ENCODE measurements at places on chromosomes 2 and 18.
A peak's percentile ranks its signal among the peaks of the same experiment; 100 is the strongest.

DNA sequence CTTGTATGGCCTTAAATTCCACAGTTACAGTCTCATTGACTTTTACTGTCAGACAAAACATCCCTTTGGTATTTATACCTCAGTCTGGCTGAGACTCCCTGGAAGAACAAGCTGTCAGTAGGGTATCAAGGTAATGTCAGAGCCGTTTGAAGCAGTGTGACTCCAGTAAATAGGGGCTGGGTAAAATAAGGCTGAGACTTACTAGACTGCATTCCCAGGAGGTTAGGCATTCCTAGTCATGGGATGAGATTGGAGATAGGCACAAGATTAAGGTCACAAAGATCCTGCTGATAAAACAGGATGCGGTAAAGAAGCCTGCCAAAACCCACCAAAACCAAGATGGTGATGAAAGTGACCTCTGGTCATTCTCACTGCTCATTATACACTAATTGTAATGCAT lies 219.5 kb upstream of the SKOR2 start:
- DNase-seq = no peak

GRCh38 chr2:156331572-156332283 lies 793 bp downstream of the NR4A2 start:
- DNase-seq = peak; percentile 92

GRCh38 chr2:205054789-205055188 lies 509.5 kb downstream of the PARD3B start:
- no peak for DNase-seq

- peak; percentile 90 for DNase-seq
Observed at GRCh38 chr2:230068651-230069055, at the start of gene SLC16A14. SLC16A14 (minus strand) TSS chr2:230068924; CDS start chr2:230059352, 9,572 bp downstream.

DNA sequence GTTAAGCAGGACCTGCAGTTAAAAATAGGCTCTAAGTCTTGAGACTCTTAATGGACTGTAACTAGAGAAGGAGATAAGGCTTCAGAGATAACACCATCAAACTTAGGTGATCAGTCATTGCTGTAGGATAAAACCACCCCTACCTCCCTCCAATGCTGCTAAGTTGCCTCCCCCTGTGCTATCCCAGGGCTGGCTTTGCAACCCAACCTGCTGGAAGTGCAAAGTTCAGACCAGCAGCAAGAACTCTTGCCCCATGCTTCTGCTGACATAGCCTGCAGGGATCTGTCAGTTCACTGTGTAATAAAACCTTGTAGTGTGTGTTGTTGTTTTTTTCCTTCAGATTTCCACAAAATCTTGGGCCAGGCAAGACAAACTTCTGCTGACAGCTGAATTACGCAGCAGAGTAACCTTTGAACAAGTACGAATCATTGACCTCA lies 57.4 kb upstream of the EPB41L3 start:
- DNase-seq = peak; percentile 20

DNA sequence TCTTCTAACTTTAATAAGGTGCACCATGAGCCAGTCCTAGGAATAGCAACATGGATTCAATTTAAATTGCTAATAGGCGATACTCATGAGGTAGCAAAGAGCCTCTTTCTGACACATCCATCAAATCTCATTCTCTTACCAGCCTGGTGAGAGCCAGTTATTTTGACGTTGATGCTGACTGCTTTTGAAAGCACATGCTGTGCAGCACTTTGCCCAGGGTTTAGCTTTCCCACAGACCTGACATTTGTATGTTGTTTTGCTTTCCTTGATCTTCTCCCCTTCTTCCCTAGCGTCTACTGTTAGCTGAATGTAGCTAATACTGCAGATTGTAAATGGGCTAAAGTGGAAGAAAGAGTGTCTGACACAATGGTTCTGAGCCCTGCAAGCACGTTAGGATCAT lies 101.1 kb upstream of the CCDC85A start:
- no peak for DNase-seq

DNA sequence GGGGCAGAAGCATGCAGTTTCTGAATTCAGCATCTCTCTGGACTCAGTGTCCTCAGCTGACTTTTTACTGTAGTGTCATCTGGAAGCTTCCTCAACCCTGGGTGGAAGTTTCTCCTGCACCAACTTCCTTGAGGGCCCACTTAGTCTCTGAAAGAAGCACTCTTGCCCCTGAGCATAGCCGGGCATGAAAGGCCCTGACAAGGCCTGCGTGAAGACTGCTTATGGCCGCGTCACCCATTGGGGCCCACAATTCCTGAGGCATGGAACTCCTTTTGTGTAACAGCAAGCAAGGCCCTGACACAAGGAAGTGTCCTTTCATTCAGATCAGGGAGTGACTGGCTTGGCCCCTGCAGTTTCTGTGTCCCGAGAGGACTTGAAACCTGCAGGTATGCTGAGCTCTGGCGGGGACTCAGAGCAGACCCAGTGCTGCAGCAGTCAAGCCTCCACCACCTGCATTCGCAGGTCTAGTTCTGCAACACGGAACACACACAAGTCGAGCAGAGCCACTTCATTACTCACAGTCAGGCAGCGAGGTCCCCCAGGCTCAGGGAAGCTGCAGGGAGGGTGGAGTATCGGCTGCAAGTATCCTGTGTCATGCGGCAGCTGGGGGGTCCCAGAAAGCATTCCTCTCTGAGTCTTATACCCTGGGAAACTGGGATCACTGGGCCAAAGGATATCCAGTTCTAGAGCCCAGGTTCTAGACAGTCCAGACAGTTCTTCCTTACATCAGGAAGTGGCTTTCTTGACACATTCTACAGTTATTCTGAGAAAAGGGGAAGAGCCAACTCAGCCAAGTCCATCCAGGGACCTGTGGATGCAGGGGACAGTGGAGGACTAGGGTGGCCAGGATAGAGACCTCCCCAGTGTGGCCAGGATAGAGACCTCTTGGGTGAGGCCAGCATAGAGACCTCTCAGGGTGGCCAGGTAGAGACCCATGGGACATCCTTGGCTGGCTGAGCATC lies 35.6 kb upstream of the PRLH start:
- no peak for DNase-seq

DNA sequence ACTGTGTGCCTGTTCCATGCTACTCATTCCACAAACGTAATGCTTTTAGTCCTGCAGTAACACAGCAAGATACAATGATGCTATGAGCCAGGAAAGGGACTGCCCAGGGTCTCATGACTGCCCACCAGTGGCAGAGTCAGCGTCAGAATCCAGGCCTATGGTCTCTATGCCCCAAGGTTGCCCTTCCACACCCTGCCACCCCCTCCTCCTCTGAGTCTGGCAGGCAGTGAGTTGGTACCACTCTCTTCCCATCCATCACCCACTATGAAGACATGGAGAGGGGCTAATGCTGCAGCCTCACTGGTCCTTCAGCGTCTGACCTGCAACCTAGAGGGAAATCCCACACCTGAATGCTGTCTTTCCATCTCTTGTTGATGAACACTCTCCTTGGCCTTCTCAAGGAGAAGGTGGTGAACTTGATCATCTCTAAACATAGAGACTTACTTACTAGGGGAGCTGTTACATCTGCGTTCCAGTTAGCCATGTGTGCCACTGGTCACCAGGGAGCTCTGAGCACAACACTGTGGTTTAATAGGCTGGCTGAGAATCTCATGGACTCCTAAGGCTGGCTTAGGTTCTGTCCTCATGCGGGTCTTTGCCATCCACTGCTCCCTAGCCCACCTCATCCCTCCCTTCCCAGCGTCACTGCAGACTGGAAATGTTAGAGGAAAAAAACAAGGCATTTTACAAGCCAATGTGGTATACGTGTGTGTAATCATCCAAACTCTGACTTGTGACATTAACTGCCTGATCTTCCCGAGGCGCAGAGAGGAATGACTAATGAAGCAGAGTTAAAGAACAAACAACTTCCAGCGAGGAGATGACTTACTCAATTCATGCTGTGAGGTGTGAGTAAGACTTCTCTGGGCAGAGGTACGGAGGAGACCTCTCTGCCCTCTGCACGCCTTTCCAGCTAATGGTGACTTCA lies 28.8 kb downstream of the STEAP3 start:
- DNase-seq = no peak

DNA sequence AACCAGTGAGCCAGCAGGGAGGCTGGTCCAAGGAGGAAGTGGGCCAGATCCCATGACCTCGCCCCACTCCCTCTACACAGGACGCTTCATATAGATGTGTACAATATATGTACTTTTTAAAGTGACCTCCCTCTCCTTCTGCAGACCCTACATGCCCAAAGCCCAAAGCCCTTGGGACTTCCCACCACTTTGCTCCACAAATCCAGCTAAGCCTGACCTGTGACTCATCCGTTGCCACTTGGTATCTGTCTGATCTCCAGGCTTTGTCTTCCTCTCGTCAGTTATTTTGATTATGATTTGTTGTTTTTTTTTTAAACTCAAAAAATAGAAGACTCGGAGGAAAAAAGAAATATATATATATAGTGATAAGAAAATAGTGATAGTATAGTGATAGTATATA lies 470.8 kb downstream of the KCNJ3 start:
- no peak for DNase-seq

- no peak for DNase-seq
Observed at GRCh38 chr2:6724605-6725140, 141.0 kb downstream of the CMPK2 start.

Measured in stomach (tissue), 19 donors.